Neural progenitor cell (in vitro differentiated cells): ENCODE measurements at places on chromosomes 7 and 10.
A peak's percentile ranks its signal among the peaks of the same experiment; 100 is the strongest.

DNA sequence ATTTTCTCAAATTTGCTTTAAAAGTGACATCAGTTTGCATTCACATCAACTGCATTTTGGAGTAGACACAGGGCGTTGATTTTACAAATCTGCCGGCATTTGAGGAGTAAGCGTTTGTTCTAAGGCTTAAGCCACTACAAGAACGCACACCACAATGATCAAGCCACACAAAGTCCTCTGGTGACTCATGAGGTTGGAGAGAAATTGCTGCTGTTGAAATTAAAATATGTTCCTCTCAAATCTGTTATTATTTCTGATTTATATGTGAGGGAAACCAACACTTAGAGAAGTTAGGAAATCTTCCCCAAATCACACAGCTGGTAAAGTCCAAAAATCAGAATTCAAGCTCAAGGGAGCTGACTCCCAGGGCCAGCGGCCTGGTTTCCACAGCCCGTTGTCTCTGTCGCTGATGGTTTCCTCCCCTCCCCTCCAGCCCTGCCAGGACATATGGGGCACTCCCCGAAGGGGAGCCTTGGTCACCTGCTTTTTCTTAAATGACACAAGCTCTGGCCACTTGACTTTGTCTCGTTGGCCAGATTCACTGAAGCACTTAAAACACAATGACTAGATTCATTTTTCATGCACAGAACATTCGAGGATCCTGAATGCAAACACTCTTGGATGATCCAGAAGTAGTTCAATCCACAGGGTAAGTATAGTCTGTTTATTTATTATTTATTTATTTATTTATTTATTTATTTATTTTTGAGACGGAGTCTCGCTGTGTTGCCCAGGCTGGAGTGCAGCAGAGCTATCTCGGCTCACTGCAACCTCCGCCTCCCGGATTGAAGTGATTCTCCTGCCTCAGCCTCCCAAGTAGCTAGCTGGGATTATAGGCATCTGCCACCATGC, 29.2 kb upstream of the KLF6 start:
- DNase-seq: no peak

DNA sequence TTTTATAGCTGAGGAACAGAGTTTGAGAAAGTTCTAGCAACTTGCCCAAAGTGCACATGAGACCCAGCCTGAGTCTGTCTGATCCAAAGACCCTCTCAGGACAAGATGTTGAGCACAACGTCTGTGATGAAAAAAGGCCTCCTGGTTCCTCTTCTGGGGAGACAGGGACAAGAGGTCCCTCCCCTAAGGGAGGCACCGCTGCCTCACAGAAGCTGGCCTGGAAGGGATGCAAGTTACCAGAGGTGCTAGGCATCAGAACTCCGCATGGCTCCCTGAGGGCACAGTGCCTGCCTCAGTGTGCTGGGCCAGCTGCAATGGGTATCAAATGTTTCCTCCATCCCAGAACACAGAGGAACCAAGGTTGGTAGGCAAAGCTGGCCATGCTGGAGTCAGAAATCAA, 302.4 kb downstream of the GRID1 start:
- DNase-seq: no peak

- no peak for DNase-seq
Measured at GRCh38 chr10:64206409-64206808, 685.2 kb downstream of the REEP3 start.

- no peak for DNase-seq
Measured at GRCh38 chr10:132899751-132900065, 42.7 kb downstream of the CFAP46 start.

- DNase-seq: no peak
Measured at GRCh38 chr7:97513326-97513725, 218.6 kb upstream of the TAC1 start.

DNA sequence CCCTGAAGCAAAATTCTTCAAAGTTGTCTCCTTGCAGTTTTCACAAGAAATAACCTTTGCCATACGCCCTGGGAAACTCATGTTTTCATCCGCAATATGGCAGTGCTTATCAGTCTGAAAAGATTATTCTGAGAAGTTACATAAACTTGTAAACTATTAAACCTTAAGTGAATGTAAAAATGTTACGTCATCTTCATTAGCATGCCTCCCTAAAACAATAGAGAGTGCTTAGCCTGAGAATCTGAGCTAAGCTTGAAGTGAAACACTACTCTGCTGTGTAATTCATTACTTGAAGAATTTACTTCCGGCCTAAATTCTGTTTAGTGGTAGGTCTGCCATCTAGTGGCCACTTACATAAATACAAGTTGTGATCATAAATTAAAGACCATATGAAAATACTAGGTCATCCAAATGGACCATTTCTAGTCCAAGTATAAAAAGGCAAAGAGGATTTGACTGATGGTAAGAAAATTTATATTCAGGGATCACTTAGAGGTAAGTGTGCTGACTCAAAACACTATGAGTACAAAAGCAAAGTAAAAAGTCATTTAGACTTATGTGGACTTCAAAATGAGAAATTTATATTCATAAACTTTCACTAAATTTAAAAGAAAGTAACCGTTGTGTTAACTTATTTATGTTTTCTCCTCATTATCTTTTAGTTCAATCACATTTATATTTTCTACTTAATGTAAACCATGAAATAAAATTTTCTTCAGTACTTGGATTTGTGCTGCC, 745.1 kb upstream of the LRRTM3 start:
- peak; percentile 66 for DNase-seq

GRCh38 chr7:134941952-134942351, 44.4 kb upstream of the AGBL3 start:
- no peak for DNase-seq

GRCh38 chr10:35306852-35307251, 29.5 kb upstream of the CCNY start:
- DNase-seq: no peak

- peak; percentile 79 for DNase-seq
Measured at GRCh38 chr10:97713339-97713825, at the start of gene MARVELD1. TSS of gene MARVELD1 (plus strand) at chr10:97713730. CDS start at chr10:97713877, 147 bp downstream.

DNA sequence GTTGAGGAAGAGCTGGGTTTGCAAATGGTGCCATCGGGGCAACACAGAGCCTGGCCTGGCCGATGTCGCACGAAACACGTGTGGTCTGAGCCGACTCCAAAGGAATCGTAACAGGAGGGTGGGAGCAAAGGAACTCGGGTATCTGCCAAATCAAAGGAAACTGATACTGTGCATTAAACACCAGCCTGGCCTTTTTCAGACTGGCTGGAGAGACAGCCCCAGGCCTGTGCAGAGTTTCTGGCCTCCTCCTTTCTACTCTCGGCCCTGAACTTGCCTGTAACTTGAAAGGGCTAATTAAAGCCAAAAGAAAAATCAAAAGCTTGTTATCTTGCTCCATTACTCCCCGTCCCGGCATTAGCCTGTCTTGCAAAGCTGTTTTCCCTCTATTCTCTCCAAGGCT, 71.4 kb downstream of the PLXNA4 start:
- DNase-seq: no peak

DNA sequence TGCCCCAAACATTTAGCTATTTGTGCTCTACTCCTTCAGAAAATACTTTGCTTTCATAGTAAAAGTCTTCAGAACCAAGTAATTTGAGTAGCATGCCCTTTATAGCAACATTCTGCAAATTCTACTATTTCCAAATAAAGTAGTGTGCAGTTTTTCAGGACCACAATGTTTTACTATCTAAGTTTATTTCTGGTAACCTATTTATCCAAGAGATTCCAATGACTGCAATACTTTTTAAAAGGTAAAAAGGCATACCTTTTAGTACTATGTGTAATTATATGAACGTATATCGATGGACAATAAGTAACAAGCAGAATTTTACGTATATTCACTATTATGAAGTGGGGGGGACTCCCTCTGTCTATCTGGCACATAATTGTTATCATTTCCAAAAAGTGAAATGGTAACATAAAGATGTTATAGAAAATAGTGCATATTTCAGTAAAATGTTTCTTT, 6.9 kb upstream of the CAV2 start:
- DNase-seq: no peak

DNA sequence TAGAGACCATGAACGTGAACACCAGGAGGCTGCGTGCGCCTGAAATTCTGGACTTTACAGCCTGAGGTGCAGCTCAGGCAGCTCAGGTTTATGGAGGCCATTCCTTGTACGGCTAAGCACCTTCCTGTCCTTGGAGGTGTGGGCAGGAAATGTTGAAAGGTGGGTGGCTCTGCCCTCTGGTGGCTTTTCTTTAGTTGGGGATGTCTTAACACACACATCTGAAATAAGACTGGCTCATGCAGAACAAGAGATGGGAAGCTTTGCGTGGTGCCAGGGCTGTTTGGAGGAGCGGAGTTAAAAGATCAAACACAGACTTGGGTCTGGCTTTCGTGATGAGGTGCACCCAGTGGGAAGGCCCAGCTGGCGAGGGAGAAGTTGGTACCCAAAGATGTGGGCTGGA, 64.1 kb downstream of the DOCK1 start:
- peak; percentile 53 for DNase-seq

DNA sequence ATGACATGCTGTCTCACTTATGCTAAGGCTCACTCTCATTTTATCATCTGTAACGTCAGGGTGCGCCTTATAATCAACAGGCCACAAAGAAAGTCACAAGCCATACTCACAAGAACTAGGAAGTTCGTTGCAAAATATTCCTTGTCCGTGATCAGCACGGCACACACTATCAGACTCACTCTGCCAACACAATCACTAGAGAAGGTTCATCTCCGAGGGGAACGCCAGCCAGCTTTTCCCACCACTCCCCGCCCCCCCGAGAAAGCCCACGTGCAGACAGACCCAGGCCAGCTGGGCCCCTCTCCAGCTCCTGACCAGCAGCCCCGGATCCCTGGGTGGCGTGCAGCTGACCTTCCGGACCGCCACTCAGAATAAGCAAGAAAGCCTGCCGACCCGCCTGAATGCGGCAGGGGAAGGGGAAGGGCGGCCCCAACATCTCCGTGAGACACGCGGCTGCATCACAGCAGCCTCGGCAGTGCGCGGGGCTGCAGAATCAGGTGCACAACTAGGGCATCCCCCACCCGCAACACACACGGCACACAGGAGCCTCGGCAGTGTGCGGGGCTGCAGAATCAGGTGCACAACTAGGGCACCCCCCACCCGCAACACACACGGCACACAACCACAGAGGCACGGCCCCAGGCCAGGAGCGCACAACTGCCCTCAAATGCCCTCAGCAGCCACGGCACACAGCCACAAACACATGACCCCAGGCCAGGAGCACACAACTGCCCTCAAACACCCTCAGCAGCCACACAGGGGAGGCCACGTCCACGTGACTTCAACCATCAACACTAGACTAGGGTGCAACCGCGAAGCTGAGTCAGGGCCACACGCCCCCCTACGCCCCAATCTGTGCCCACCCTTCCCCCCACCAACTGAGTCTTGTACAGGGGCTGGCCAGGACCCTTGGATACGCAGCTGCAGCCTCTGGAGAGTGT, 2.5 kb upstream of the GPR146 start:
- peak; percentile 56 for DNase-seq

DNA sequence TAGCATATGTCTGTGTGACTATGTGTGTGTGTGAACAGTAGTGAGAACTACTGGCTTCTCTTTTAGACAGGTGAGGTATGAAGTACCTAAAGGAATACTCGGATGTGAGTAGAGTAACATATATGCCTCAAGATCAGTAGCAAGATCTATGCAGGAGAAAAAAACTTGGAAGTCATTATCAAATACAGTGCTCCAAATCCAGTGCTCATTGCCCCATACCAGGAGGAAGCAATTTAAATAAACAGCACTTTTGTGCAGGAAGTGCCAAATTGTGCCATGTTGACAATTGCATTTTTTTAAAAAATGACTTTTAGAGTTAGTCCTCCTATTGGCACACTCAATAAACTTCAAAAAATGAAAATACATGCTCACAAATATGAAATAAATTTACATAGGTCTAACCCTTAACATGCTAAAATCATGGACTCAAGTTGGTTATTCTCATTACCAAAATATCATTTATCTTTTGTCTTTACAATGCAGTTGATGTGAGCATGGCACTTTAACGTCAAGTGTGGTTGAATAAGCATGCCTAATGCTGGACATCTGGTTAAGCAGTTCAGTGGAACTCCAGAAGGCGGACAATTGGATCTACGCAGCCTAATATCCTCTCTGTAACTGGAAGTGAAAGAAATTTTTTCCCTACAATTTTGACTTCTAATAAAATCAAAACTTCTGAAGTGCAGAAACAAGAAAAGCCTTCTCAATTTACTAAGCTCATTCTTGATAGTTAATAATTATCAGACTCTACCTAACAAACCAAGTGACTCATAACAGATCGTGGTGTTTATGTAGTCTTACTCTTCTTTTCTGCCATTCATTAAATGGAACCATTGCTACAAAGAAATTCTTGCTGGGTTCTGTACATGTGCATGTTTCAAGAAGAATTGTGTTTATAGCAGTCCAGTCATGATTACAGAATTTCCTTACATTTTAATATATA, 195.2 kb downstream of the MDFIC start:
- no peak for DNase-seq

- DNase-seq: no peak
Measured at GRCh38 chr7:84216472-84216871, 21.9 kb upstream of the SEMA3A start.

DNA sequence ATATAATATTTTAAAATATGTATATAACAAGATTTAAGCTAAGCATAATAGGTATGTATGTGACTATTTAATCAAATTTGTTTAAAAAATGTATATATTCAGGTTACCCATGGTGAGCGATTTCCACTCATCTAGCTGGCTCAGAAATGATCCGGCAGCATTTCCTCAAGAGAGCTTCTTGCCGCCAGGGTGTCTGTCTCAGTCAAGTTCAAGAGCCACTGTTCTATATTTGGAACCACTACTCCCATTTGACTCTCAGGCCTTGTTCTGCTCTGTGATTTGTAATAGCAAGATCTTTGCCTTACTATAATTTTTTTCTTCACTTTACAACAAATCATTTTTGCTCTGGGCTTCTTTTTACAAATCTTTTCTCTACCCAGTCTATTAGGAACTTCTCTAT, 48.7 kb upstream of the CNTNAP2 start:
- no peak for DNase-seq

GRCh38 chr7:52928591-52928990, 106.8 kb upstream of the POM121L12 start:
- no peak for DNase-seq

DNA sequence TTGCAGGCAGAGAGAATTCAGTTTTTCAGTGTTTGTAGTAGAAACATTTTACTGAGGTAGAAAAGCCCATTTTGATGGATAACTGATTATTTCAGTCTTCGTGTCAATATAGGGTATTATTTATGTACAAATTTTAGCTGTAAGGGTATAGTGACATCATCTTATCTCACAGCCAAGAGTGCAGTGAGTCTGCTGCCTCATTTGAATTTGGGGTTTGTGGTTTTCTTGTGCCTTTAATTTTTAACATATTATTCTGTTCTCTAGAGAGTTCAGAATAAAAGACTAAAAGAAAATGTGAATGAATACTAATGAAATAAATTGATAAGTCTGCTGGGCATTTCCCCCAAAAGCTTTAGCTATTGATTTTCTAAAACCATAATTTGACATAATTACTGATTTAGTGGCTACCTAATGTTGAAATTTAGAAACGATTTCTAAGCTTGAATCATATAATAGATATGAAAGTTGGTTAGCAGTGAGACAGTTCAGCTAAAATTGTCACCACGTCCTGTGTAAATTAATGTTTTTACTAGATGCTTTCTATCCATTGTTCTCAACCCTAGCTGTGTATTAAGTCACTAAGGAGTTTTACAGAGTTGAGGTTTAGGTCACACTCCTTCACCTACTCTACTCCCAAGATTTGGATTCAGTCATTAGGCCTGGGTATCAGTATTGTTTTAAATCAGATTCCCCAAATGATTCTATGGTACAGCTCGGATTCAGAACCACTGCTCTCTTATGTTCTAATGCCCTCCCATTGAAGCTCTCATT, 37.3 kb downstream of the ACADSB start:
- no peak for DNase-seq

- no peak for DNase-seq
Measured at GRCh38 chr7:152760854-152761748, 1.5 kb downstream of the ACTR3B start.
